ENCODE measurements at places on chromosomes 1 and 21. TPM values are rescaled to one million over a fixed set of nuclear protein-coding genes. Genes with fewer than 3 reads are reported as not detected.

Gene PLA2G5
- not detected for polyA plus RNA-seq

GRCh38 chr1:27005166-27005530 is 7.5 kb downstream of the TENT5B start:
- DNase-seq: no peak

DNA sequence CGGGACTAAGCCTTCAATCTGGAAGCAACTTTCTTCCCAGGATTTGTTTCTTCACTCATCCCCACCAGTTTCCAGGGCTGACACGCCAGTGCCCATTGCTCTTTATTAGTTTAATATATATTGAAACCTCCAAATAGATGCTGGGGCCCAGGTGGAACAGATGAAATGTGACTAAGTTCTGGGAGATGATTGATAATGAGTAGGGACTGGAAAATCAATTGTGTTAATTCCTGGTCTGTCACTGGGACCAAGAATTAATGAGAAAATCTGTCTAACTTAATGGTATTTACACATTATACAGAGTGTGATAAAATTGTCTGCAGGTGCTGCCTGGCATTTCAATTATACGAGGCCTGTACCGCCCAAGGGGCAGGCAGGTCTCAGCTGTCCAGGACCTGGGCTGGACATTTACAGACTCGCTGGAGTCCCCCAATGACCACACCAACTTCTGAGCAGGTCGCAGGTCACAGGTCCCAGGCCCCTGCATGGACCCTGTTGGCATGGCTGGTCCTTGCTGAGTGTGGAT is 35.8 kb downstream of the UBIAD1 start:
- no peak for DNase-seq

Gene LINGO4
- polyA plus RNA-seq: not detected

DNA sequence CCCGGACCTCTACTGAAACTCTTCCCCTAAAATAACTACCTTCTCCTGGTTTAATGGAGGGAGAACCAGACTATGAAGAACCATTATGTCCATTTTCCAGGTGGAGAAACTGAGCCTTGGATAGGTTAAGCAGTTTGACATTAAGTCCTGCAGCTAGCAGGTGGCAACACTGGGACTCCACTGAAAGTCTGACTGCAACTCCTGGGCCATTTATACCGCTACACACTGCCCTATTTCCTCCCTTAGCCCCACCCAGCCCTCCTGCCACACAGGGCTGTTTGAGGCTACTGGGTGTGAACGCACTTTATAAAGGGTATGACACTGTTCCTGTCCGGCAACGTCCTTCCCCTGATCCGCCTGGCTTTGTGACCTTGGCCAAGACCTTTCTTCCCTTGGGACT is 511 bp upstream of the INPP5B start:
- DNase-seq: no peak

- no peak for DNase-seq
Measured at GRCh38 chr1:114369930-114370329, 141.1 kb downstream of the TRIM33 start.

DNA sequence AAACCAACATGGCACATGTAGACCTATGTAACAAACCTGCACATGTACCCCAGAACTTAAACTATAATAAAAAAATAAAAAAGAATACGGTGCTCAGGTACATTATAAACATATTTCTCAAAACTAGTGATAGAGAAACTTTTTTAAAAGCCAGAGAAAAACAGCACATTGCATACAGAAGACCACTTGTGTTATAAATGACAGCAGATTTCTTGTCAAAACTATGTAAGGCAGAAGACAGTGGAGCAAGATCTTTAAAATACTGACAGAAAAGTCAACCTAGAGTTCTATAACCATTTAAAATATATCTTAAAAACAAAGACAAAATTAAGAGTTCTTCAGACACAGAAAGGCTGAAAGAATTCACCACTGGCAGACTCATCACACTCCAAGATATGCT is 144.7 kb downstream of the NEGR1 start:
- DNase-seq: no peak

- DNase-seq: no peak
Measured at GRCh38 chr1:21814241-21814918, 2.3 kb downstream of the LDLRAD2 start.

DNA sequence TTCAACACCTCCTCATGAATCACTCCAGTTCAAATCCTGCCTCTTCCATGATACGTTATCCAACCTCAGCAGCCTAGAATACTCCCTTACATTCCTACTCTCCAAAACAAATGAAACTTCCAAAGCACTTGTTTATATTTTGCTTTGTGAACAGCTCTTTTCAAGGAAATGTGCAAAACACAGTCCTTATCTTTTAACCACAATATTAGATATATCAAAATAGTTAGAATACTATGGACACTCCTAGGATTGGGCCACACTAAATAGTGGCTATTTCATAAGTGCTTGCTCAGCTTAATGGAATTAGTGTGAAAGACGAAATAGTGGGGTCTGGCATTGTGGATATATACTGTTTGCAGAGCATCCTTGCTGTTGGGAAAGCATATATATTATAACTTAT is 173.5 kb downstream of the ZC3H11B start:
- no peak for DNase-seq

- no peak for DNase-seq
Measured at GRCh38 chr1:3521426-3521825, 67.0 kb downstream of the ARHGEF16 start.

- DNase-seq: no peak
Measured at GRCh38 chr1:112548547-112548946, 39.8 kb downstream of the WNT2B start.

GRCh38 chr1:46719689-46720088 is 775 bp upstream of the EFCAB14 start:
- DNase-seq: no peak

GRCh38 chr1:43319766-43320165 is 17.9 kb upstream of the MPL start:
- no peak for DNase-seq

Gene GPR25
- not detected for polyA plus RNA-seq
